ENCODE measurements at places on chromosomes 12 and 14. TPM values are rescaled to one million over a fixed set of nuclear protein-coding genes. Genes with fewer than 3 reads are reported as not detected.

DNA sequence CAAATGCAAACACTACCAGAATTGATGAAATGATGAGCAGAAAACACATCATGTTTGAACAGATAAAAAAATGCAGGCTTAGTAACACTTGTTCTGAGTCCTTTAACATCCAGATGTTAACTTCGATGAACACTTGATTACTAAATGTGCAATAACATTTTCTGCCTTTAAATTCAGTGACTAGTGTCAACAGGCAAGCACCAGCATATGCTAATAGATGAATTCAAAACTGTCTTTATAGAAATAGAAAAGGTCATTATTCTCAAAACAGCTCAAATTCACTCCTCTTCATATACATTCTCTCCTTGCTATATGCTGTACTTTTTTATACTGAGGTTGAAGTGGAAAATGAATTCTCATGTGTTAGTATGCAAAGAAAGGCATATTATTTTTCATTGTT, at the start of gene TAS2R19:
Gene TAS2R19, minus strand, starts transcription at position 101 of the 400 bp plus-strand sequence. Its CDS starts 49 bp downstream, at position 52.
- no peak for DNase-seq

GRCh38 chr14:63877550-63877939, 24.7 kb downstream of the SYNE2 start:
- no peak for DNase-seq

DNA sequence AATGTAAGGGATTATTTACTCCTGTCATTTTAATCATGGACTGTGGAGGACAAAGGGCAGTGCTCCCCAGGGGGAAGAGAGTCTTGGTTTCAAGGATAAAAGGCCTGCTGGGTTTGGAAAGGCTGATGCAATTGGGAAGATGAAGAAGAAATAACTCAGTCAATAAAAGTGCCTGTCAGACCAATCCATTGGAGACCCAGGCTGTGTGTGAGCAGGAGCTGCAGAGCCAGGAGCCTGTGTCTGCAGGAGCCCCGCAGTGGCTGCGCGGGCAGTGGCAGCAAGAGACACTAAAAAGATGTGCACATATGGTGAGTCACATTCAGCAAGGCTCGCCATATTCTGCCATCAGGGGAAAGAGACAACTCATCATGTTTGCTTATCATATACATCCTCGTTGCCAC, 90.4 kb downstream of the CRACR2A start:
- DNase-seq, result no peak

- no peak for DNase-seq
Measured at GRCh38 chr12:2769866-2770533, 24.8 kb upstream of the FKBP4 start.

DNA sequence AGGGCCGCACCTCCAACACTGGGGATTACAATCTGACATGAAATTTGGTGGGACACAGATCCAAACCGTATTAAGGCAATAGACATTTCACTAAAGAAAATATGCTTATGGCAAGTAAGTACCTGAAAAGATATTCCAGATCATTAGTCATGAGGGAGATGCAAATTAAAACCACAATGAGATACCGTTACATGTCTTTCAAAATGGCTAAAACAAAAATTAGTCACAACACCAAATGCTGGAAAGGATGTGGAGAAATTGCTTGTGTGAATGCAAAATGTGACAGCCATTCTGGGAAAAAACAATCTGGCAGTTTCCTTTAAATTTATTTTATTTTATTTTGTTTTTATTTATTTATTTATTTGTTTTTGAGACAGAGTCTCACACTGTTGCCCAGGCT, 82.3 kb upstream of the PTGDR start:
- no peak for DNase-seq

GRCh38 chr12:111368291-111368787, 556 bp downstream of the PHETA1 start:
- no peak for DNase-seq

GRCh38 chr14:24058260-24058950, 6.6 kb downstream of the CARMIL3 start:
- DNase-seq, result no peak

DNA sequence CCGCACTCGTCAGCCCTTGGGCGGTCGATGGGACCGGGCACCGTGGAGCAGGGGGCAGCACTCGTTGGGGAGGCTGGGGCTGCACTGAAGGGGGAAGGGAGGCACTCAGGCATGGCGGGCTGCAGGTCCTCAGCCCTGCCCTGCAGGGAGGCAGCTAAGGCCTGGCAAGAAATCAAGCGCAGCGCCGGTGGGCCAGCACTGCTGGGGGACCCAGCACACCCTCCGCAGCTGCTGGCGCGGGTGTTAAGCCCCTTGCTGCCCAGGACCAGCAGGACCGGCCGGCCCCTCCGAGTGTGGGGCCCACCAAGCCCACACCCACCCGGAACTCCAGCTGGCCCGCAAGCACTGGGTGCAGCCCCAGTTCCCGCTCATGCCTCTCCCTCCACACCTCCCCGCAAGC, 35.7 kb upstream of the YAF2 start:
- DNase-seq, result no peak

Gene FOXN4
- total RNA-seq, result not detected

DNA sequence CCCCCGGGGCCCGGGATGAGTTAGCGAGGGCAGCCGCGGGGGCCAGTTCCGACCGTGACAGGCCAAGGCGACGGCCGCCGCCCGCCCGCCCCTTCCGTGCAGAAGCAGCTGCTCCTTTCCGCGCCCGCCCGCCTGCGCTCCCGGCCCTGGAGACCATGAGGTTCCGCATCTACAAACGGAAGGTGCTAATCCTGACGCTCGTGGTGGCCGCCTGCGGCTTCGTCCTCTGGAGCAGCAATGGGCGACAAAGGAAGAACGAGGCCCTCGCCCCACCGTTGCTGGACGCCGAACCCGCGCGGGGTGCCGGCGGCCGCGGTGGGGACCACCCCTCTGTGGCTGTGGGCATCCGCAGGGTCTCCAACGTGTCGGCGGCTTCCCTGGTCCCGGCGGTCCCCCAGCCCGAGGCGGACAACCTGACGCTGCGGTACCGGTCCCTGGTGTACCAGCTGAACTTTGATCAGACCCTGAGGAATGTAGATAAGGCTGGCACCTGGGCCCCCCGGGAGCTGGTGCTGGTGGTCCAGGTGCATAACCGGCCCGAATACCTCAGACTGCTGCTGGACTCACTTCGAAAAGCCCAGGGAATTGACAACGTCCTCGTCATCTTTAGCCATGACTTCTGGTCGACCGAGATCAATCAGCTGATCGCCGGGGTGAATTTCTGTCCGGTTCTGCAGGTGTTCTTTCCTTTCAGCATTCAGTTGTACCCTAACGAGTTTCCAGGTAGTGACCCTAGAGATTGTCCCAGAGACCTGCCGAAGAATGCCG, 699 bp downstream of the MGAT2 start:
- DNase-seq, result peak; percentile 93

DNA sequence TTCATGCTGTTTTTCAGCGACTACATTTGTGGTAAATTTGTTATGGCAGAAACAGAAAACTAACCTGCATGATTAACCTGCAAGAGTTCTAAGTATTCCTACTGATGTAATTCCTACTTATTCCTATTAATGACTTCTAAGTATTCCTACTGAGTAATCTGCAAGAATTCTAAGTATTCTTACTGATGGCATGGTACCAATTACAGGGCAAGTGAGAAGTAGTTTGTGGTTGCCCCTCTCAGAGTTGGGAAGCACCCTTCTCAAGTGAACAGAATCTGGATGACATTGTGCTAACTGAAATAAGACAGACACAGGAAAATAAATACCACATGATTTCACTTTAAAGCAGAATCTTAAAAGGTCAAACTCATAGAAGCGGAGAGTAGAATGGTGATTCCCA, 100.9 kb upstream of the CPNE8 start:
- DNase-seq, result no peak

Gene ACSM4
- not detected for total RNA-seq

DNA sequence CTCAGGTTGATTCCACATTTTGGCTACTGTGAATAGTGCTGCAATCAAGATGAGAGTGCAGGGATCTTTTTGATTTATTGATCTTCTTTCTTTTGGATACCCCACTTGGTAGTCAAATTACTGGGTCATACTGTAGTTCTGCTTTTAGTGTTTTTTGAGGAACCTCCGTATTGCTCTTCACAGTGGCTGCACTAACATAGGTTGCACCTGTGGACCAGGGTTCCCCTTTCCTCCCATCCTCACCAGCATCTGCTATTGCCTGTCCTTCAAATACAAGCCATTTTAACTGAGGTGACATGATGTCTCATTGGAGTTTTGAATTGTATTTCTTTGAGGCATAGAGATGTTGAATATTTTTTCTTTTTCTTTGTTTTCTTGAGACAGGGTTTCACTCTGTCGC, 152.5 kb upstream of the TMEM132C start:
- no peak for DNase-seq

DNA sequence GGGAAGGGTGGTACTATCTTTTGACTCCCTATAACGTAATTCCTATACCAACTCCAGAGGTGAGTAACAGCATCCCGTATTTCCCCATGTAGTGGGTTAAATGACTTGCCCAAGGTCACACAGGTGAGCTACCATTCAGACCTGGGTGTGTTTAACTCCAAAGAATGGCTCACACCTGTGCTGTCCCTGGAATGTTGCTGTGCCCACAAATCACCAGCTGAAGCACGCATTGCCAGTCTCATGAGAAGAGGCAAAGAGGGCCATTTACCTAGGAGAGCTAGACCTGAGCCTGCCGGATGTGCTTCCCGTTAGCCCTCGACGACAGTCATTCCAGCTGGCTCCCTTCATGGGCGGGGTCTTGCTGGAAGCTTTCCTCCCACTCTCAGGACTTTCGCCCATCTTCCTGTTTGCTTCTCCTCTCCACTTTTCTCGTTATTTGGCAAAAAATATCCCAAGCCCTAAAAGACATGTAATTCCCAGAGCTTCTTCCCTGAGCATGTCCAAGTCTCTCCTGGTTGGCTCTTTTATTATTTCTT, 106.6 kb upstream of the VASH1 start:
- no peak for DNase-seq

Gene FOXM1
- total RNA-seq, result 1.2 TPM

Gene CNTN1
- 0.73 TPM for total RNA-seq

- no peak for DNase-seq
Measured at GRCh38 chr14:52268279-52269061, 972 bp downstream of the PTGDR start.

Gene JPH4
- 0.24 TPM for total RNA-seq

DNA sequence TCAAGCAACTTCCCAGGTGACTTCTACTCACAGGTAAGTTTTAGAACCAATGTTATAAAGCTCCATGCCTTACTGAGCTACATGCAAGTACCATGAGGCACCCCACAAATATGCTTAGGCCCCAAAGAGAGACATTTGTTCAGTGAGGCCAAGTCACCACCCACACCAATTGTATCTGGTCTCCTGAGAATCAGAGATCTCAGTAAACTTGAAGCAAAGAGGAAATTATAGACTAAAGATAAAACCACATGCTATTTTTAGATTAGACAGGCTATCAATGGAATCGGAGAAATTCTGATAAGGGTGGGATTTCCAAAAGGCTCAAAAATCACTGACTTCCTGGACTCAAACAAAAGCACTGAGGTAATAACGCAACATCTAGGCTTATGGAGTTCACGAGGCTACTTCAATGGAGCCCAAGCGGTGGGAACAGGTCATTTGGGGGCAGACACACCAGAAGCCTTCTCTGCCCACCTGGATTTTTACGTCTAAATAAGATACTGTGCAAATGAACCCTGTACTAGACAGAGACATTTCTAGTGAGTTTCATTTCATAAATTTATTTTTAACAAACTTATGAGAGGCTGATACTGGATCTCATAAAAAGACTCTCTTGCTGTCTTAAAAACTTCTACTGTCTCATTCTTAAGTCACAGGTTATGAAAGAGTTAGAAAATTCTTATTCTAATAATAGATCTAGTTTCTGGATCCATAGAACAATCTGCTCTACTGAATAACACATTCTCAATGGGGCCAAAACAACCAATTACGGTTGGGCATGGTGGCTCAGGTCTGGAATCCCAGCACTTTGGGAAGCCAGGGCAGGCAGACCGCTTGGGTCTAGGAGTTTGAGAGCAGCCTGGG, 7.7 kb downstream of the SLC15A4 start:
- no peak for DNase-seq

Measured in Right ventricle myocardium inferior (tissue), 1 donor.